Suprapubic skin (tissue), 4 donors: ENCODE measurements at places on chromosomes 7 and 10.

DNA sequence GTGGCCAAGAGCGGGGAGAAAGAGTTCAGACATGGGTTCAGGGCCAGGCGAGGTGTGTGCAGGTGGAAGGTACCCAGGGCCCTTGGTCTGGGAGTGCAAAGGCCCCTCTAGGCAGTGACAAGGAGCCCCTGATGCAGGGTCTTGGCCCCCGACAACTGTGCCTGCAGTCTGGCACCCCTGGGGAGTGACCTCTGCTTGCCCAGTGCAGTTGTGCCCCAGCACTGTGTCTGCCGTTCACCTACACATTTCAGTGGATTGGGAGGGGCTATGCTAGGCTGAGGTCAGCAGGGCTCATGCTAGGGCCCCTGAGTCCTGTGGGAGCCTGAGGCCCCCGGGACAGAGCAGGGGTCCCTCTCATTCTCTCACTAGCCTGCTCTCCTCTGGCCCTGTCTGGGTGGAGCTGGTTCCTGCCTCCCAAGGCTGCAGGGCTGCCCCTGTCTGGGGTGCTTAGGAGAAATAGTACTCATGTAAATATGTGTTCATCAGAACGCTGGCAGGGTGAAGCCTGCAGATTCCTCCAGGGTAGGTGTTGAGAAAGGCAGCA, 550.4 kb downstream of the TCERG1L start:
- DNase-seq = peak; percentile 38

- no peak for DNase-seq
Measured at GRCh38 chr7:148391591-148391990, 199.0 kb upstream of the C7orf33 start.

DNA sequence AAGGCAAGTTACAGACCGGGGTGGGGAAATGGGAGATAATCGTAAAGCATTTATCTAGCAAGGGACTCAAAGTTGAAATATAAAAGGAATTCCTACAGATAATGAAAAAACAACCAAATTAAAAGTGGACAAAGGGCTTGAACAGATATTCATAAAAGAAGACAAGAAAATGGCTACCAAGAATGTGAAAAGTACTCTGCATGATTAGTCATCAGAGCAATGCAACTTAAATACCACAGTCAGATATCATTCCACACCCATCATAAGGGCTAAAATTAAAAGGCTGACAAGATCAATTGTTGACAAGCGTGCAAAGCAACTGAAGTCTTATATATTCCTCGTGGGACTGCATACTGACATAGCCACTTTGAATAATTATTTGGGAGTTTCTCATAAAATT, 124.6 kb upstream of the RSU1 start:
- no peak for DNase-seq

- DNase-seq = no peak
Measured at GRCh38 chr10:122988501-122988900, 8.3 kb downstream of the PSTK start.

- no peak for DNase-seq
Measured at GRCh38 chr7:2049111-2049781, 183.5 kb downstream of the MAD1L1 start.

DNA sequence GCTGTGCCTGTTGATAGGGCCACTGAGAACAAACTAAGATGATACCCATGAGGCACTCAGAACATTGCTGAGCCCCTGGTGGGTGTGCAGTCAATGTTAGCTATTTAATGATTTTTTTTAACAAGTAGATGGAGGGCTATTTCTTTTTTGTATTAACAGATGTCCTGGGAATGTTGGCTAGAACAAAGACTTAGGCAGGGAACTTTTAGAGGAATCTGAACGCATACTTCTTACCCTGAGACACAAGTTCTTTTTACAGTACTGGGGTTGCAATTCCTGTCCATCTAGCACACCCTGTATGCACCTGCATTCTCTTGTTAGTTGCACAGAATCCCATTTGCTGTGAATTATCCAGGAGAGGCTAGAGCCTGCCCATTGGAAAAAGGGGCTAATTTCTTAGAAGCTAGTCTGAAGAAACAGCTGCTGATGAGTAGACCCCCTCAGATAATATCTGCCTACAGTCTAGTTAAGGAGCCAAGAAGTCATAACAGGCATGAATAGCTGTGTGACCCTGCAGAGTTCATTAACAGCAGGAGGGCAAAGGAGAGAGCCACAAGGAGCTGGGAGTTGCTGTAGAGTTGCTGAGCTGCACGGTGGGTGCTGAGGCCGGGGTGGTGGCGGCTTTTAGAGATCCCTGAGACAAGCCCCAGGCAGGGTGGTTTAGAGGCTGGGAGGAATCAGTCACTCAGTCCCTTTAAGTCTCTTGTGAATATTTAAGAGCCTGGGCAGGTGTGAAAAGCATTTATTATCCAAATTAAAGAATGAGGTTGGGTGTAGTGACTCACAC, 103.7 kb upstream of the FZD8 start:
- DNase-seq = no peak
